ENCODE measurements at places on chromosomes 2 and 18.
A peak's percentile ranks its signal among the peaks of the same experiment; 100 is the strongest.

DNA sequence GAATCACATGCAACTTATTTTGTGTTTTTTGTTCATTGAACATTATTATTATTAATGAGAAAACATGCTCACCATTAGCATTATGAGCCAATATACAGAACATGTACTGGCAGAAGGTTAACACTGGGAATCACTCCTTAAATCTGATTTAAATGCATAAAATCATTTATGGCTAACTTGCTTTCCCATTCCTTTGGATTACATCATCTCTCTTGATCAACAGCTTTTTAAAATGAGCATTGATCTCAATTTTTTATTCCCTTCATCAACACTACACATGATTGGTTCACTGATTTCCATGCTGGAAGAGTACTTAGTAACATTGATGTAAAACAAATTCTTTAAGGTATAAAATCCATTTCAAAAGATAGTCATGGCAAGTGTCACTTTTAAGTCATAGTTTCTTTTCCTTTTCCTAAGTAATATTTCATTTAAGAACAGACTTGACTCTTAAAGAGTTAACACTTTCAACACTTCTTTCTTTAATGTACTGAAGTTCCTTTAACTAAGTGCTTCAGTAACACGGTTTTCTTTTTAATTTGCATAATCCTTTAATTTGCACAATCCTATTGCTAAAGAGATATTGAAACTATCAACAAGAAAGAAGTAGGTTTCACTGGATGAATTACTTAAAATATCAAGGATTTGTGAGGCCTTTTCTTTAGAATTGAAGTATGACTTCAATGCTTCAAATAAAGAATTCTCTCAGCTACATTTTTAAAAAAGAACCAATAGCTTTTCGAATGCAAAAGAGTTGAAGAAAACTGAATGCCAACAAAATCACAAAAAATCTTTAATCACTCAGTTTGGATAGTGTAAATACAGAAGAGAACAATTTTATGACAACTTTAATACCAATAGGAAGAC lies 24.9 kb upstream of the BUB1 start:
- DNase-seq, result no peak

DNA sequence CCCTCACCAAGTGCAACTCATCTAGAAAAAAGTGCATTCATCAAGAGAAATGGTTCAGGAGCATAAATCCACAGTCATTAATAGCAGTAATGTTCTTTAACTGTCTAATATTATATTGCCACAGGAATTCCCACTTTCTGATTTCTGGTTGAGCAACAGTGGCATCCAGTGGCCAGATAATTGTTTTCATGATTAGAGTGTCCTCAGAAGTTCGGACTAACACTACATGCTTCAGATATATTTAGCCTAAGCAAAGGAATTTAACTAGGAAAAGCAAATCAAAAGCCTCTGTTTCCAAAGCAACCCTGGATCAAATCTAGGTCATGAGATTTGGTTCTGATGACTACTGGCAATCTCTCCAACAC lies 9.8 kb upstream of the ERBB4 start:
- peak; percentile 36 for DNase-seq

DNA sequence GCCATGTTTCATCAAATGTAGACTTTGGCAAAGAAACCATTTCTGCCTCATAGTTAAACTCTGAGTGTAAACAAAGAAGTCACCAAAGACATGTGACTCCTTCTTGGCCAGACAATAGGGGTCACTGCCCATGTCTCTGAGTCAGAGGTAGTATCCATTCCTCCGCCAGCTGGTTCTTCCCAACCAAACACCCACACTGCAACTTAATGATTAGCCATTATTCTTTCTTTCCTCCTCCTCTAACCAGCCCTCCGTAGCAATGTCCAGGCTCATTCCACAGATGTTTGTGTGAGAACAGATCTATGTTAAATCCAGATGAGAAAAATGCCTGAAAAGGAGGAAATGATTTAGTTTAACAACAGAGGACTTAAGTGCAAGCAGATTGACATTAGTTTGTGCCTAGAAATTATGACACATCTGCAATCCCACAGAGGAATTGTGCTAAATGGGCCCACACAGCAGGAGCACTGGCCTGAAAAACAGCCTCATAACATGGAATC lies 127.9 kb upstream of the SH3BP4 start:
- peak; percentile 94 for DNase-seq

- no peak for DNase-seq
These were observed 11.6 kb upstream of the LRRFIP1 start for GRCh38 chr2:237615631-237616249.

DNA sequence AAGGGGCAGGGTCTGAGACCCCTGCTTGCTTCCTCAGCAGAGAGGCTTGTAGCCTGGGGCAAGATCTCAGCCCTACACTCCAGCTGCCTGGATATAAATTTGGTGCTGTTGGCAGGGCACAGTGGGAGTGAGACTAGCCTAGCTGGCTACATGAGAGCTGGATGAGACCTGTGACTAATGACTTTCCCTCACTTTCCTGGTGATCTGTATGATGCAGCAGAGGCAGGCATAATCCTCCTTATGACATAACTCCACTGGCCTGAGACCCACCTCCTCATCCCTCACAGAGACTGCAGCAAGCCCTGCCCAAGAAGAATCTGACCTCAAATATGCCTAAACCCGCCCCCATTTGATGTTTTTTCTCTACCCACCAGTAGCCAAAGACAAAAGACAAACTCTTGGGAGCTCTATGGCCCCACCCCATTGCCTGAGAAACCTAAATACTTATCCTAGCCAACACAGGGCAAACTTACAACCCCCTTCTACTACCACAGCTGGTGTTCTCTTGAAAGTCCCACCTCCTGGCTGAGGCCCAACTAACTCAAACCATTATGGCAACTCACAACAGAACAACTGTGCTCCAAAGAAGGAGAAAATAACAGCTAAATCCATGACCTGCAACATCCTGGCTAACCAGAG lies 102.7 kb downstream of the NR4A2 start:
- no peak for DNase-seq

- no peak for DNase-seq
These were observed 195.3 kb downstream of the SETBP1 start for GRCh38 chr18:44876024-44876423.

DNA sequence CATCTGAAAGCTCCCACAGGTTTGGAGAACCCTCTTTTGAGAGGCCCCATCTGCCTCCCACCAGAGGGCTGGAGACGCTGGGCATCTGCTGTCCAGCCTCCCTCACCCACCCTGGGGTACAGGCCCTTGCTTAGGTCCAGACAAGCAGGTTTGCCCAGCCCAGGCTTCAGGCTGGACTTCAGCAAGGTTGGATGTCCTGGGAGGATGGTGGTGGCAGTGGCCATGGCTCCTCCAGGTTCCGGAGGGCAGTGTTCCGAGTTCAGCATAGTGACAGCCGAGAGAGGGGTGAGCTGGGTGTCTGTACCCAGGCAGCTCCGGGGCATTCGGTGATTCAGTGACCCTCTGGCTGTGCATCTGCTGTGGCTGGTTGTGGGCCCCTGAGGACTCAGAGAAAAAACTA lies 58.2 kb upstream of the HDAC4 start:
- DNase-seq, result no peak

DNA sequence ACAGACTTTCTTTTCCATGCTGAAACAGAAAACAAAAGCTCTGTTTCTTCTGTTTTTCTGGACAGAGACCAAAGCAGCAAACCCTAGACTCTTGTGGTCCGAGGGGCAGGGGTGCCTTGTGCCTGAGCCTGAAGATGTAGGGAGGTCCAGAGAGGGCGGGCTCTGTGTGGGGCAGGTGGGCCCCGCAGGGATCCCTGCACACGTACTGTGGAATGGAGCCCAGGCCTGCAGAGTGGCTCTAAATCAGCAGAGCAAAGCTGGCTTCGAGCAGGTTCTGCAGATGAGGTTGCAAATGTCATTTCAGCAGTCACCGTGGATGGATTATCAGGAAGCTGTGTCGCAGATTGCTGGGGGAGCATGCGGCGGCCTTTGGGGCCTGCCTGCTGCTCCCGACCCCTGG lies 438.6 kb downstream of the RNF144A start:
- DNase-seq, result no peak

GRCh38 chr2:63651861-63652651 lies 63.3 kb downstream of the MDH1 start:
- no peak for DNase-seq

GRCh38 chr18:74832999-74833398 lies 235.3 kb downstream of the ZNF407 start:
- no peak for DNase-seq

- peak; percentile 87 for DNase-seq
These were observed 3.8 kb downstream of the EVX2 start for GRCh38 chr2:176079831-176080539.

- DNase-seq, result no peak
These were observed 7.0 kb upstream of the NUP35 start for GRCh38 chr2:183117226-183117625.

DNA sequence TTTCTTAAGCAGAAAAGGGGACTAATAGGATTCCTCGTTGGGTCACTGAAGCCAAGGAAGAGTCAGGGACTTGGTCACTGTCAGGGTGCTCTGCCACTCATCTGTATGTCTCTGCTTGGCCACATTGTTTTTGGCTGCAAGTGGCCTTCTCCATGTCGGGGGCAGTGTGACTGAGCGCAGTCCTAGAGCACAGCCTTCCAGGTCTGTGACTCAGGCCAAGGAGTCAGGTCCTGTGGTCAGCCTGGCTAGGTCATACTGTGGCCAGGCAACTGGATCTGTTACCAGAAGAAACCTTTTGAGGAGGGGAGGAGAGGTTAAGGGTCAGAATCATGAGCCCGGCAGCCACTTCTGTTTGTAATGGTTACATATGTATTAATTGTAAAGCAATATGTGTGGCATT lies 61.3 kb downstream of the GALNT1 start:
- DNase-seq, result no peak

- DNase-seq, result no peak
These were observed 508 bp upstream of the TUBA4B start for GRCh38 chr2:219252570-219252899.
